Kidney epithelial cell (primary cell): ENCODE measurements at places on chromosomes 11 and 22.

- DNase-seq = no peak
Measured at GRCh38 chr11:96063053-96063452, 139.1 kb upstream of the MTMR2 start.

GRCh38 chr22:18024956-18025720 is 777 bp upstream of the MICAL3 start:
- DNase-seq = no peak

- DNase-seq = no peak
Measured at GRCh38 chr11:112523031-112523430, 262.4 kb upstream of the PLET1 start.

GRCh38 chr22:18905540-18906409 is at the start of gene DGCR6:
Gene DGCR6 (plus strand): TSS chr22:18906320. CDS start chr22:18906375, 55 bp downstream.
- DNase-seq = no peak

GRCh38 chr11:87035976-87036583 is 1.7 kb upstream of the TMEM135 start:
- no peak for DNase-seq

DNA sequence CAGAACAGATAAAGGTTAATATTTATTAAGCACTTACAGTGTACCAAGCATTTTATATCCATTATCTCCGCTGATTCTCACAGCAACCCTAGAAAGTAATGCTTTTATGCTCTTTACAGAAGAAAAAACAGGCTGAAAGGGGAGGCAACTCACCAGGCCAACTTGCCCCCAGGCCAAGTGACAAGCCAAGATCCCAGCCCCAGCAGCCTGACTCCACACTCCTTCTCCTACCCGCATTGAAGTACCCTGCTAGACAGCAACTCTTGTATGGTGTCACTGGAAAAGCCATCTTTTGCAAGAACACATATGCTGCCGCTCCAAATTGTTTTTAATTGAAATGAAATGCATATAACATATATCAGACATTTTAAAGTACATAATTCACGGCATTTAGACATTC is 25.6 kb downstream of the SMCO4 start:
- no peak for DNase-seq

DNA sequence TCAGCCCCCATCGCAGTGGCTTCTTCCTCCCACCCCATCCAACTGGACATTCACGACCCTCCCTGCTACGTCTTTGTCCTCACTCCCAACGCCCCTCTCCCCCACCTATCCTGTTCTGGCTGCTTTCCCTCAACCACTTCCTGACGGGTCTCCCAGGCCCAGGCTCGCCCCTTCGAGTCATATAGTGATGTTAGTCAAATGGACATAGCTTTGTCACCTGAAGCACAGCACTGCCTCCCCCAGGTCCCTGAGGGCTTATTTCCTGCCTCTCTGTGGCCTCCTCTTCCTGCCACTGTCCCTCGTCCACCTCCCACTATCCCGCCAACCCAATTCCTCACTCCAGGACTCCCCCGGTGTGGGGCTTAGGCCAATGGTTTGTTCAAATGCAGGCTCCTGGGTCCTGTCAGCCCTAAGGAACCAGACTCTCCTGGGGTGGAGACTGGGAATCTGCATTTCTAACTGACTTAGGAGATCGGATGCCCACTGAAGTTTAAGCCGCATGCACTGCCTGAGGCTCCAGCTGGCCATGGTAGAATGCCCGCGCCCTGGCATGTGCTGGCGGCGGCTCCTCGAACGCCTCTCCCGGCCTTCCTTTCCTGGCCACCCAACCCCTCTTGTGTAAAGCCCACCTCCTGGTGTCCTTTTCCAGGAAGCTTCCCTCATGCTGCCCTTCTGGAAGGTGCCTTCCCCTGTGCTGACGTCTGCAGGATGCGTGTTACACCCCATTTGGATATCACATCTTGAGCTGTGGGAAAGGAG is 18.3 kb downstream of the SUN2 start:
- DNase-seq = no peak

DNA sequence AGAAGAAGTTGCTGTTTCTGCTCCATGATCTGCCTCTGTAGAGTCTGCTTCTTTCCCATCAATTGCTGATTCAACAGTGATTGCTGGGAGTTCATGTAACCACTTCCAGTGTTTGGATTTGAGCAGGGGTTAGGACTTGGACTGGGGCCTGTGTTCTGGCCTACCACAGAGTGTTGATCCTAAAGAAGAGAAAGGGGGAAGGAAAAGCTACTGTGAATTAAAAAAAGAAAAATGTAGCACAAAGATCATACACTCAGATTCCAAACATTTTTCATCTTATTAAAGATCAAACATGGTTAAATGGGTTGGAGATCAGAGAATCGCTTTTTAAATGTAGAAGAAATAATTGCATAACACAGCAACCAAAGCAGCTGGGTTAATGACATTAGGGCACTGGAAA is 67.6 kb upstream of the MTMR2 start:
- no peak for DNase-seq

GRCh38 chr11:116466801-116467200 is 306.0 kb downstream of the BUD13 start:
- DNase-seq = no peak

DNA sequence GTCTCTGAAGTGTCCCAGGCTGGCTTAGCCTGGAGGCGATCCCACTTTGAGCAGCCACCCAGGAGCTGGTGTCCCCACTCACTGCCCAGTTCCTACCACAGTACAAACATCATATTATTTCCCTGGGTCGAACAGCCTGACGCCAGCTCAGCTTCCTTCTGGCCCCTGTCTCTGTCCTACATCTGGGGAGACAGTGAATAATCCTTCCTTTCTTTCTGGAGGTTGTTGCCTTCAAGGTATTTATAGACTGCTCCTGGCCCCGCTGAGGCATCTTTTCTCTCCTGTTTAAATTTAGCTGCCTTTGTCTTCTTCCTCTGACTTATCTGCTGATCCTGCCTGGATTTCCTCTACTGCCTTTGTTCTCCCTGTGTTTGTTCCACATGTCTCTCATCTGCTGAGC is 56.8 kb upstream of the LRRC55 start:
- DNase-seq = no peak

DNA sequence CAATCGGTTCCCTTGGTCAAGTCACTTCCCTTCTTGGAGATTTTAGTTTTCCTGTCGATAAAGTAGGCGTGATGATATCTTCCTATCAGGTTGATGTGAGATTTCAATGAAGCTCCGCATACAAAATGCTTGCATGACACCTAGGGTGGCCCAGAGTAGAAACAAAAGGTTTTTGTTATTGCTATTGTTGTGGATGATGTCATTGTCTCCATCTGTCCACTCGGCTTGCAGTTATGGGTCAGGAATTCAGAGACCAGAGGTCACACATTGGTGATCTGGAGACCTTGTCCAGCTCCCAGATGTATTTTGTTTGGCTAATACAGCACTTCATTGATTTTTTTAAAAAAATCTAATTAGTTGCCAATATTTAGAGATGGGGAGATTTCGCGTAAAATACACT is 382.1 kb downstream of the MN1 start:
- DNase-seq = no peak

DNA sequence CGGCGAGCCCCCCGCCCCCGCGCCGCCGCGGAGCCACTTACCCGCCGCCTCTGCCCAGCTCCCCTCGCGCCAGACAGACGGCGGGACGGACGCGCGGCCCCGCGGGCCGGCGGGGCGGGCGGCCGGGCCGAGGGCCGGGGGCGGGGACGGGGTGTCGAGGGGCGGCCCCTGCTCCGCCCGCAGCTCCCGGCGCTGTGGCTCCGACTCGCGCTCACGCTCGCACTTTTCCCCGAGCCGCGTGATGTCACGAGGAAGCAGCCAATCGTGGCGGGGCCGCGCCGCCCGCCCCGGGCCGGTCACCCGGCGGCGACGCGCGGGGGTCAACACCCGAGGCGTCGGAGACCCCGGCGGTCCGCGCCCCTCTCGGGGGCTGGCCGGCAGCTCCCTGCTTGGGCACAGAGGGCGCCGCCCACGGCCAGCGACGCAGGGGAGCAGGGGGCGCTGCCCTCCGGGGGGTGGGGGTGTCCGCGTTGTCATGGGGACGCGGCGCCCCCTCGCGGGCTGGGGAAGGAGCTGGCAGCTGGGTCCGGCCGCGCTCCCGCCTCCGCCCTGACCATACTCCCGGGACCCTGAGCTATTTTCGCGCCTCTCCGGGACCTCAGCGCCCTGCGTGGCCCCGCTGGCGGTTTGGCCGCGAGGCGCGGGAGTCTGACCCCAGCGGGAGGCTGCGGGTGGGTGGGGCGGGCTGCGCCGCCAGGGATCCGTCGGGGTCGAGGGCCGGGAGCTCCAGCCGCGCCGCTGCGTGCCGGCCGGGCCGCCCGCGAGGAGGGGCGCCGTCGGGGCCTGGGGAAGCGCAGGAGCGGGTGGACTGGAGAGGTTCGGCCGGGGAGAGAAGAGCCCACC is at the start of gene CHRM4:
CHRM4 (minus strand) TSS at position 199 of the 843 bp plus-strand sequence. CDS start 5,219 bp downstream, outside the sequence.
- no peak for DNase-seq

GRCh38 chr11:8056810-8057463 is 24.1 kb upstream of the TUB start:
- DNase-seq = peak; percentile 4

DNA sequence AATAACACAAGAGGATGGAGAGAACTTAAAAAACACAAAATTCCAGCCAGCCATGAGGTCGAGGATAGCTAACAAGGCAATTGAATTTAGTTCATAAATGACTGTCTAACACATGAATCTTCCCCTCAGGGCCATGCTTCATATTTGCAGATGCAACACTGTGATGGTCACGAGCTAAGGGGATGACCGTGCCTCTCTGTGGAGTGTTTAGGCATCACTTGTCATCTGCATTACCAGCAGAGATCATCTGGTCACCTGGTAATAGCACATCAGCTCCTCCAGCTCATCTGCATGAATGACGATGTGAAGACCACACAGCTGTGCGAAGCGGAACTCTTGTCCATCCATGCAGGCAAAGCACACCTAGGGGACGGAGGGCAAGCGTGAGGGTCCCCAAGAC is 20.9 kb upstream of the SLC25A1 start:
- DNase-seq = no peak

DNA sequence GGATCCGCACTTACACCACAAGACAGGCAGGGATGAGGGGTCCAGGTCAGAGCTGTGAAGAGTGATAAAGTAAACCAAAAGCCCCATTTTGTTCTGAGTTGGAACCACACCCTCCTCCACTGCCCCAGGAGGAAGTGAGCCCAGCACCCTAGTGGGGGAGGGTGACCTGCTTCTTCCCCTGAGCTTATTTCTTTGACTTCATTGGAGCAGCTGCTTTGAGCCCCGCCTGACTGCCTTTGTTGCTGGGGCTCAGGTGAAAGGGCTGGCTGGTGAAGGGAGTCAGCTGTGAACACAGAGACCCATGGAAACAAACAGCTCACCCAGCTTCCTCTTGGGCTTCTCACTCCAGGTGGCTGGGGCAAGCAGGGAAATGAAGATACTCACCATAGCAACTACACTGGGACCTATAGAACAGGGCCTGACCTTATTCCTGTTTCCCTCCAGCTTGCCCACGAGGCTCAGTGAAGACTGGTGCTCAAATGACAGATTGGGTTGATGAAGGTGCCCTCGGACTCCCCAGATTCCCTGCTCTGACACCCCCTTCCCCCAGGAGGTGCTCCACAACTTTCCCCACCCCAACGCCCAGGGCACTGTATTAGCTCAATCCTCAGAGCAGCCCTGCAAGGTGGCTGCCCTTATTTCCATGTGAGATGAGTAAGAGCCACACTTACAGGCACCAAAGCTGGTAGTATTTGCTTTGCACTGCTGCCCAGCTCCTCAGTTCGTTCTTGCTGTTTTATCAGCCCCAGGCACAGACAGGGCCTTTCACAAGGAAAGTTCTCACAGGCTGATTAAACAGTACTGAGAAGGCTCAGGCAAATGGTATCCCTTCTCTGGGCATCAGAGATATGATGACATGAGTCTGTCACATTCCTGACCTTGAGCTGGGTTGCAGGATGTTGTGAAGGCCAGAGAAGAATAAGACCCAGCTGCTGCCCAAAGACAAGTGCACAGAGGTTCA is 2.4 kb downstream of the UCP2 start:
- peak; percentile 31 for DNase-seq

DNA sequence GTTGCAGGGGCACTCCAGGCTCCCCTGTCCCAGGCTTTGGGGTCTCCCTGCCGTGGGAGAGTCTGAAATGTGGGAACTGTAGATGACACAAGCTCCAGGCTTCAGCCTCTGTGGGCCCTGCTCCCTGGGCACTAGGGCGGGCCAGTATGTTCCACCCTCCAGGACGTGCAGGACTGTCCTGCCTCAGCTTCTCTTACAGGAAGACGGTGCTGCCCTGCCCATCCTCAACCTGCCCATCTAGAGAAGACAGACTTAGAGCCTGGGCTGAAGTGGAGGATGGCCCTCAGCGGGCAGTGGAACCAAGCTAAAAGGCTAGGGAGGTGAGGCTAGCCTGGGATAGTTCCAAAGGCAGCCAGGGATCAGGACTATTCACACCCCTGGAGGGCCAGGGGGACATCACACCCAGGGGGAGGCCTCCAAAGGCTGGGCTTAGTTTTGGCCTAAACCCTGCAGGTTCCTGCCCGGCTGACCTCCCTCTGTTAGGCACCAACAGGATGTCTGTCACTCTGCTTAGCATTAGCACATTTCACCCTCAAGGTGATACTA is 4.0 kb upstream of the CERK start:
- DNase-seq = no peak

DNA sequence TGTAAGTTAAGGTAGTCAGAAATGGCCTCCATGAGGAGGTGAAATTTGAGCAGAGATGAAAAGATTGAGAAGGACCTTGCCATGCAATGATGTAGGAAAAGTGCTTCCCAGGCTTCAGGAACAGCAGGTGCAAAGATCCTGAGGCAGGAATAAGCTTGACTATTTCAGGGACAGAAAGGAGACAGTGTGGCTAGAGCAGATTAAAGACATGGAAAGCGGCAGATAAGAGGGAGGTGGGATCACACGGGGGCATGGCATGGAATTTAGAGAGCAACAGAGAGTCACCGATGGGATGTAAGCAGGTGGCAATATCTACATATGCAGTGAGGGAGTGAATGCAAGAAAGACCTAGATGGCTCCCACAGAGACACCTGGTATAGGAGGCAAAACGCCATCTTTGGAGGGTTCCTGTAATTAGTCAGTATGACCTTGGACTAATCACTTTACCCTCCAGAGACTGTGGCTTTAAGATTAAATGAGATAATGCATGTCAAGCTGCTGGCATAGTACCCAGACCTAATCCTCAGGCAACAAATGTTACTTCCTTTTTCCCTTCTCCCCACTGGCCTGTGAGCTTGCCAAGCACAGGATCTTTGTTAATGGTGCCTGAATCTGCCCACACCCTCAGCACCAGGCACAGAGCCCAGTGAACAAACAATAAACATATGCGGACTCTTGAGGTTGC is 24.6 kb upstream of the ACER3 start:
- DNase-seq = no peak
